ENCODE measurements at places on chromosomes 4 and X.

- DNase-seq, result no peak
Observed at GRCh38 chr4:25821899-25822298, 40.9 kb downstream of the SEL1L3 start.

DNA sequence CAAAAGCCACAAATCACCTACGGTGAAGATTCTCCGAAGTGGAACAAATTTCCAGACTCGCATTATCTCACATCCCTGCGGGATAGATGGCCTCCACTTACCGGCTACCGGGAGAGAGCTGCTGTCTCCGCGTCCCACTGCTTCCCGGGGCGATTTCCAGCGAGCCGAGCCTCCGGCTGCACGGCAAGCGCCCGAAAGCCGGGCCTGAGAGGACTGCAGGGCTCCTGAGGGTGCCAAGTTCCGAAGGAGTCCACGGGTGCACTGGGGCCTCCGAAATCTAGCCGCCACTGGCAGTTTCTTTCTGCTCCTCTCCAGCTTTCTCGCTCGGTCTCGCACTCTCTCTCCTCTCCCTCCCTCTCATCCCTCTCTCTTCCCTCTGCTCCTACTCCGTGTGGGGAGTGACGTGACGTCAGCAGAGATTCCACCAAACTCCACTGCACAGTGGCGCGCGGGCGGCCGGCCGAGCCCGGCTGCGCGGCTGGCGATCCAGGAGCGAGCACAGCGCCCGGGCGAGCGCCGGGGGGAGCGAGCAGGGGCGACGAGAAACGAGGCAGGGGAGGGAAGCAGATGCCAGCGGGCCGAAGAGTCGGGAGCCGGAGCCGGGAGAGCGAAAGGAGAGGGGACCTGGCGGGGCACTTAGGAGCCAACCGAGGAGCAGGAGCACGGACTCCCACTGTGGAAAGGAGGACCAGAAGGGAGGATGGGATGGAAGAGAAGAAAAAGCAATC is 14.0 kb upstream of the PITX2 start:
- no peak for DNase-seq

DNA sequence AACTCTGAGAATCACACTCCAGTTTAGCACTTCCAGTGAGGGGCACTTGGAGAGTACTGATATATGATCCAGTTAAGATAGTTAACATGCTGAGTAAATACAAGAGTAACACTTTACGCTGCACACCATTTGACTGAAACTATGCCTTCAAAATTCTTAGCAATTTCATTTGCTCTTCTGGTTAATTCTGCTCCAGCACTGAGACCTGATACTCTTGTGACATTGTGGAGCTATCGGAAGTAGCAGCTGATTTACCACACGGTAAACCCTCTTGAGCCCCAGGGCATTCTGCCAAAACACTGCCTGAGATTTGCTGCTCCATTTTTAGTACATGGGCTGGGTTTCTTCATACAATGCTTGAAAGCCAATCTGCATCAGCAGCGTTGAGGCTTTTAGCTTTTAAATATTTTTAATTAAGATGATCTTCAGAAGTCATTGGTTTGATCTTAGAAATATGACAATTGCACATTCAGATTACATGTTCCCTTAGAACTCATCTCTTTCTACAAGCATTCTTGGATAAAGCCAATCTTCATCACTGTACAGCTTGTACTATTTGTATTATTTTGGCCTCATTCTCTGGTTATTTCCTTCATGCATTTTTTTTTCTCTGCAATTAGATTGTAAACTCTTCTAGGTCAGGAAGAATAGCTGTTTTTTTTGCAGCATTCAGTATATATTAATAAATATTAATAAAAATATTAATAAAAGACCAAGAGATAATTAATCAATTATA is 67.8 kb upstream of the ETNPPL start:
- DNase-seq, result no peak

DNA sequence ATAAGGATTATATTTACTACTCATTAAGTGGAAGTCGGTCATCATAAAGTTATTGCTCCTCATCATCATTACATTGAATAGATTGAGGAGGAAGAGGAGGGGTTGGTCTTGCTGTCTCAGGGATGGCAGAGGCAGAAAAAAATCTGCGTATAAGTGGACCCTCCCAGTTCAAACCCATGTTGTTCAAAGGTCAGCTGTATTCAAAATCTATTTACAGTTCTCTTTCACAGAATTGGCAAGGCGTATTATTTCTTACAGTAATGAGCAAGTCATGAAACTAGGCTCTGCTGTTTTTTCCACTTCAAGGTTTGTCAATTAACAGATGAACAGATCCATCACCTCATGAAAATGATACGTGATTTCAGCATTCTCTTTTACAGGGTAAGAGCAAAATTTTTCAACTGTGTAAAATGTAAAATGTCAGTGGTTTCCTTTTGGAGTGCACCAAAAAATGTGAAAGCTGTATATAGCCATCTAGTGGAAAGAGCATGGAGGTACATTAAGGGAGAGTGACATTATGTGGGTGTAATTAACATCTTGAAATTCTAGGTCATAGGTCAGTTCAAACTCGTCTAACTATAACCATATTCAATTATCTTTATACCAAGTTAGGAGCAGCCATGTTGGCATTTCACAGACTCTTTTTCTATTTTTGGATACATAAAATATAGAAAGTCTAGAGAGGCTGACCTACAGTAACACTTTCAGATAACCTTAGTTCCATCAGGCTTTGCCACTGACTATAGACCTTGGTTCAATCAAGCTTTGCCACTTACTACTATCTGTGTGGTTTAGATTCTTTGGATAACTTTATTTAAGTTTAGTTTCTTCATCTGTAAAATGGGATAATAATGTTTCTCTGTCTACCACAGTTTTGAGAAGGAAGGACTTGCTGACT is 30.1 kb downstream of the NEIL3 start:
- DNase-seq, result no peak

DNA sequence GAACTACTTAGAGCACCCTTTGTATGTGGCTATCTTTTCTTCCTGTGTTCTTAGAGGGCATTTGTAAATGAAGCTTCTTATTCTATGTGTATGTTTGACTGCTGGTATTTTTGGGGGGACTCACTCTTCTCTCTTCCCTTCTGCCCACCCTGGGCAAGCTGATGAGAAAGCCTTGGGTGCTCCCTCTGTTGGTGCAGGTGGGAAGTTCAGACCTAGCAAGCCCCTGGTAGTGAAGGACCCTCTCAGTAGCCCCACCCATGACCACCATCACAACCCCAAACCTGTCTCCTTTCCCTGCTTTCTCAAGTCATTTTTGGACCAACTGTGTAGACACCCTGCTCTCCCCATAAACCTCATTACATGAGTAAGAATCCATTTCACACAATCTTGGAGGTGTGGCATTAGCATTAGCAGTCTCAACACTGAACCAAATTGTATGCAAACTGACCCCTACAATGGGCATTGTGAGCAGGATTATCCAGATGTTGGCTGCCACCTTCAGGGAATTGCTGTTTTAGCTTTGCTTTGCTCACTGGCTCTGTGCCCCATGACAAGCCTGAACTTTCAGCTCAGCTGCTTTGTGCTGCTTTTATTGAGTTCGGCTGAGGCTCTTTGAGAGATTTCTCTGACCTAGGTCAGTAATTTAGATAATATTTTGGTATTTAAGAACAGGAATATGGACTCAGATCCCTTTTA is 27.9 kb downstream of the TRIM61 start:
- DNase-seq, result no peak

GRCh38 chrX:52576946-52577345 is 60.1 kb upstream of the XAGE1B start:
- no peak for DNase-seq

- DNase-seq, result no peak
Observed at GRCh38 chr4:168220893-168221292, 97.7 kb downstream of the DDX60 start.

DNA sequence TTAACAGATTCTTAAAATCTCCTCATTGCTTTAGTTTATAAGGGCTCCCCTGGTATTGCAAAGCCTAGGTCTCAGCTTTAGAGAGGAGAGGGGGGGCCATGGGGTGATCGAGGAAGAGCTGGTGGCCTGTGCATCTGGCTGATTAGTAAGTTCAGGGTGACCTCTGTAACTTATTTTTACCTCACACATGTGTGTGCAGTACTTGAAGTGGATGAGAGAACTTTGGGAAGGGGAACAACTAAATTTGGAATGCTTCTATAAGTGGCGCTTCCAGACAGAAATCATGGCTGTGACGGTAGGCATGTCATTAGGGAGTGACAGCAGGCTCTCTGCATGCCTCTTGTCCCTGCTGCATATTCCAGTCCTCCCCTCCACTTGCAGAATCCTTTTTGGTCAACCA is 41.9 kb downstream of the FRAS1 start:
- no peak for DNase-seq

DNA sequence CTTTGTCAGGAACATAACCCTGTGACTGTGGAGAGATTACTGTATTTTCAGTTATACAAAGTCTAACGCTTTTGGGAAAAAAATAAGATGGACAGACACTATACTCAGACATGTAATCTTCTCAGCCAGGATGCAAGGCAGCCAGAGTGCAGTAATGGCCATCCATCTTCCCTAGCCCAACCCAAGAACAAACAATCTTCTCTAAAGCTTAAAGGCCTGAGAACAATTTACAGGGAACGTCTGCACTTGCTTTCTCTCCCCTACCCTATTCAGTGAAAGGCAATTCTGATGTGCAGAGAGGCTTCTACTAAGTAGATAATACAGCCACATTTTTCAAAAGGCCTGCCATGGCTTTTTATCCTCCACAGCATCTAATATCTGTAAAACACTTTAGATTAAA is 471.3 kb downstream of the FGF13 start:
- DNase-seq, result no peak

DNA sequence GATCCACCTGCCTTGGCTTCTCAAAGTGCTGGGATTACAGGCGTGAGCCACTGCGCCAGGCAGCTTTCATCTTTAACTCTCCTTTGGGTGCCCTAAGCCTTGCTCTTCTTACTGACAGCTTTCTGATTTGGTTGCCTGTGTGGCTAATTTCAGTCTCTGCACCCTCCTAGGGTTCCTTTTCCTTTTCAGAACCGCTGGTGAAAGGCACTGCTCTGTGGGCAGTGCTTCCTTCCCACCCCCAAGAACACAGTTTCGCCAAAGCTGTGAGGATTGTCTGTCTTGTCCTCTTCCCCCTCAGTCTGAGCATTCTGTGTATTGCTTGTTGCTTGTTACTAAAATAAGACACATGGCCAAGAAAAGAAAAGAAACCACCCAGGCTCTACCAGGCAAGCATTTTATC is 101.4 kb upstream of the FRMPD3 start:
- no peak for DNase-seq

DNA sequence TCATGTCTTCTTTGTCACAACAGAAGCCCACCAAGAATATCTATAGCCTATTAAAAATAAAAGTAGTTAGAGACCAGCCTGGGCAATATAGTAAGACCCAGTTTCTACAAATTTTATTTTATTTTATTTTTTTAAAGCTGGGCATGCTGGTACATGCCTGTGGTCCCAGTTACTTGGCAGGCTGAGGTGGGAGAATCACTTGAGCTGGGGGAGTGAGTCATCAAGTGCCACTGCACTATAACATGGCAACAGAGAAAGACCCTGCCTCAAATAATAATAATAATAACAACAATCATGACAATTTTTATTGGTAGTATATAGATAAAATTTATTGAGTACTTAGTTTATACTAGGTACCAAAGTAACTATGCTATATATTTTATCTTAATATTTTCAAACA is 93.0 kb upstream of the NPFFR2 start:
- DNase-seq, result no peak

DNA sequence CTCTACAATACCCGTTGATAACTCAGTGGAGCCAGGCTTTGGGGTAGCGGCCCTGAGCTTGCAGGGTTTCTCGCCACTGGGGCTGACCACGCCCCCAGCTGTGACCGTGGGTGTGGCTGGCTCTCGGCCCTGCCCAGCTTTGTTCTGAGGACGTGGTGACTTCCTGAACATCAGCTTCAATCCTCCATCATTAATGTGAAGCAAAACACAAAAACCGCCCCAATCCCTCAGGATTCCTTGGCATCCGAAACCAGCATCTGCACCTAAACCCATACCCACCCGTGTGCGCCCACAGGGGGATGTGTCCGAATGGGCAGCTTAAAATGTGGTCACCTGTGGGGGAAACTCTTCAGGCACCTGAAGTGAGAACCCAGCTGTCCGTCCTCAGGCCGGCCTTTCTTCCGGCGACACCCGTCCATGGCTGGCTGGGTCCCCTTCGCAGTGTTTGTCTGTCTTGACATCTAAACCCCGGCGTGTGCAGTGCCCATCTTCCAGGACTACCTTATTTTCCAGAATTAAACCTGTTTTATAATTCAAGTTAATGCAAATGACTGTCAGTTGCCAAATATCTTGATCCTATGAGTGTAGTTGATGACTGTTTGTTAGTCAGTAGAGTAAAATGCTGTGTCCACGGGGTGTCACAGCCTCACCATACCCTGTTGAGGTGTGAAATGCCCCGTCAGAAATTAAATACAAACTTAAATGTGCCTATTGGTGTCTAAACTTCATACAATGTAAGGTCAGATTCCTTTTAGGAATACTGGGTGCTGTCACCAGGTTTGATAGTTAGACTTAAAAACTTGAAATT is 27.3 kb downstream of the NELFA start:
- DNase-seq, result no peak

GRCh38 chr4:112973750-112974251 is 75.7 kb upstream of the ANK2 start:
- DNase-seq, result no peak

- no peak for DNase-seq
Observed at GRCh38 chr4:152962150-152962549, 26.0 kb downstream of the FHDC1 start.

GRCh38 chr4:108693819-108694218 is 43.4 kb downstream of the OSTC start:
- DNase-seq, result no peak

GRCh38 chr4:140137671-140138070 is 16.3 kb downstream of the MAML3 start:
- DNase-seq, result no peak

DNA sequence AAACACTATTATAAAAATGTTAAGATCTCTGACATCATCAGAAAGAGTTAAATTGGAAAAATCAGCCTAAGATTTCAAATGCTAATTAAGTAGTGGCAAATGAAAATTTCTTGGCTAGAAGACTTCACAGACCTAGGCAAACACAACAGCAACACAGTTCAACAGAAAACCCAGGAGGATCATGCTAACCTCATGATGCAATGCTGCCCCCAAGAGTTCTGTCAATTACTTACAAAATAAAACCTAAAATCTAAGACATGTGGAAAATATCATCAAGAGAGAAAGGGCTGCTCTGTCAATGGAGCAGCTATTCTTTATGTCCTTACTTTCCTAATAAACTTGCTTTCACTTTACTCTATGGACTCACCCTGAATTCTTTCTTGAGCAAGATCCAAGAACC is 21.0 kb downstream of the S100G start:
- no peak for DNase-seq

GRCh38 chrX:78759081-78759480 is 11.6 kb downstream of the LPAR4 start:
- DNase-seq, result no peak

GRCh38 chr4:171441300-171441941 is 371.8 kb upstream of the GALNTL6 start:
- DNase-seq, result no peak
